ENCODE measurements at places on chromosomes 4 and X. TPM values are rescaled to one million over a fixed set of nuclear protein-coding genes. Genes with fewer than 3 reads are reported as not detected.

F8 gene
- 0.18 TPM for total RNA-seq

NHSL2 gene
- total RNA-seq, result 0.31 TPM

SSX3 gene
- total RNA-seq, result not detected

BBS12 gene
- total RNA-seq, result 3.3 TPM

DNA sequence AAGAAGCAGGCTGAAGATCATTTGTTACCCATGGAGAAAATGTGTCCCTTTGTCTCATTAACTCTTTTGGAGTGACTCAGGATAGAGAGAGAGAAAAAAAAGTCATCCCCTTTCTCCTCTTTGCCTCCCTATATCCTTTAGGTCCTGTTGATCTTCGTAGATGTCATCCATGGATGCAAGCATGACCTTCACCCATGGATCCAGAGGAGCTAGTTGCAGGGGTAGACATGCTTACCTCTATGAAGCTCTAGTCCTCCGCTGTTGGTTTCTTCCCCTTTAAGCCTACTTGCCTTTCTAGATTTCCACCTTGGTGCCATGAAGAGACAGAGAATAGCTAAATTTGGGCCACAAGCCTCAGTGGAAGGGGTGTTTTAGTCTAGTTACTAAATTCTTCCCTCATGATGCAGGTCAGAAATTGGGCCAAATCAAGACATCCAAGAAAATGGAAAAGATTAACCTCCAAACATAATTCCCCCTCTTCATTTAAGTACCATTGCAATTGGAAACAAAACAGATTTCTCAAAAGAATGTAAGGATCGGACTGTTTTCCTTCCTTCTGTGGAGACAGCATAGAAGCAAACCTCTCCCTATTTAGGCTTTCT lies 178.4 kb downstream of the TECRL start:
- no peak for DNase-seq

DNA sequence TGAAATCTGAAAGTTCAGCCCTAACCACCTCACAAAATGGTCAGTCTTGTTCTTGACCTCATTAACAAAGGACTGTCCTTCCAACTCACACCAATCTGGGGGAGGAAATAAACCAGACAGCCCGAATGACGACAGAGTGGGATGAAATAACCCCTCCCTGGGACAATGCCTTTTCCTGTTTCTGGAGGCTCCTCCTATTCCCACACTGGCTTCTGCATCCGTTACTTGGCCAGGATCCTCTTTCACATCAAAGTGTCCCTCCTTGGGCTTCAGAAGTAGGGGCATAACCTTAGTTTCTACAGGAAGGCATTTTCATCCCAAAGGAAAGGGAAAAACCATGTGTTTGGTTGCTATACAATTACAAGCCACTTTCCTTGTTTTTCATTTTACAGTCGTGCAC lies 59.8 kb upstream of the RPL34 start:
- DNase-seq, result no peak

DNA sequence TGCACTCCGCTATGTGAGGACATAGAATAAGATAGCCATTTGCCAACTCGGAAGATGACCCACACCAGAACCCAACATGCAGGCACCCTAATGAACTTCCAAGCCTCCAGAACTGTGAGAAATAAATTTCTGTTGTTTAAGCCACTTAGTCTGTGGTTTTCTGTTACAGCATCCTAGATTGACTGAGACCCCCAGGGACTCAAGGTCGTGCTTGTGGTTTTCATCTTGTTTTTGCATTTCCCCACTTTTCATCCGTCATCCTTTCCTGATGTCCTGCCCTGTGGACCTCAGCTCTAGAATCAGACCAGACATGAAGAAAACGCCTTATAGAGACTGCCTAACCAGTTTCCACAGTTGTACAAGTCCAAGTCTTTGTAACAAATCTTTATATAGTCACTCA lies 54.4 kb downstream of the MCUB start:
- no peak for DNase-seq

GRCh38 chr4:130608121-130608520 lies 1512.2 kb downstream of the C4orf33 start:
- DNase-seq, result no peak

- DNase-seq, result no peak
These were observed 40.9 kb downstream of the ADH5 start for GRCh38 chr4:99047710-99048109.

DNA sequence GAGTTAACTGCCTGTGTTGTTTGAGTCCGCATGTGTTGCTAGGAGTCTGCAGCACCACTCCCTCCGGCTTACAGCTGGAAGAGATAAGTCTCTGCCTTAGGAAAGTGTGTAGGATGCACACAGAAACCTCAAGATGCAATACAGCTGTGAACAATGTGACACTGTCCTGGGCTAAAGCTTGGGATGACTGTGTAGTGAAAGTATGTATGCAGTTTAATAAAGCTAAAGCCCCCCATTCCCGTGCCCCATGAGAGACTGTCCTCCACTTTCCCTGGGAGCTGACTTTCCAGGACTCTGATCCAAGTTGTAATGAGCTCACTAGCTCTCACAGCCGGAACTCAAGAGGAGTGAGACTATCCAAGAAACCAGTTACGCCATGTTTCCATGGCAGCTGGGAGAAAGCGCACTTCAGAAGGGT lies 156.6 kb upstream of the FTHL17 start:
- DNase-seq, result no peak

DNA sequence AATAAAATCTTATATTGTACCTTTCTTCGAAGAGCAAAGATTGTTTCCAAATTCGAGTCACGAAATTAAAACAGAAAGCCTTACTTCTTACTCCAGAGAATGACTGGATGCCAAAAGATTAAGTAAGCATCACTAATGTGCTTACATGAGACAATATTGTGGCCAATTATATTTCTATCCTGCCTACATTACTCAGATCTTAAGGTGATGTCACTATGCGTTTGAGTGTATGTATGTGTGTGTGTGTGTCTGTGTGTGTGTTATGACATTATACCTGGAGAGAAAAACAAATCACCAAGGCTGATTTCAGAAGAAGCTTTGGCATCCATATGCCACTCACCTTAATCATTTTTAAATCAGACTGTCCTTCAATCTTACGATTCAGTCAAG lies 556.3 kb downstream of the PPARGC1A start:
- no peak for DNase-seq

All from G401 (cell line).